ENCODE measurements at places on chromosomes 5 and 9.

- no peak for ATAC-seq
Measured at GRCh38 chr5:154962494-154962893, 21.6 kb downstream of the MRPL22 start.

DNA sequence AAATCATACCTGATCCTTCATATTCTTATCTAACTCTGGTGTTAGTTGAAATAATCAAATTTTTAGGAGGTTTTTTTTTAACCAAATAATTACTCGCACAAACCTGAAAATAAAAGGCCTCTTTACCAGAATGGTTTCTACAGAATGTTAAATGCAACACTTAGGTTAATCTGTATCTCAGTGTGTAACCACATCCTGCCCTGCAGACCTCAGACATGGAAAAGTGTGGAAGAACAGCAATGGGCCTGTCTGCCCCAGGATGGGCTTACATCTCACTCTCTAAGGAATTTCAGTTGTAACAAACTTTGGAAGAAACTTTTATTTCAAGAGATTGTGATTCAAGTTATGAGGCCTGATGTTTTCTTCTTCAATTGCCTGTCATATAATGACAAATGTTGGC, 32.5 kb upstream of the MIER3 start:
- no peak for ATAC-seq

- no peak for ATAC-seq
Measured at GRCh38 chr9:78510035-78510434, 213.1 kb downstream of the PSAT1 start.

- no peak for ATAC-seq
Measured at GRCh38 chr9:14095277-14095676, 218.7 kb downstream of the NFIB start.

GRCh38 chr5:14757850-14758249, 93.3 kb downstream of the OTULIN start:
- no peak for ATAC-seq

GRCh38 chr5:4661836-4662235, 478.3 kb upstream of the ADAMTS16 start:
- no peak for ATAC-seq

GRCh38 chr9:85079349-85079748, 409.8 kb downstream of the NTRK2 start:
- ATAC-seq, result no peak

GRCh38 chr9:112033237-112034215, 136.9 kb downstream of the UGCG start:
- ATAC-seq, result no peak

- no peak for ATAC-seq
Measured at GRCh38 chr5:68708842-68709170, 385.0 kb upstream of the SLC30A5 start.

- ATAC-seq, result no peak
Measured at GRCh38 chr5:2169850-2170760, 287.4 kb upstream of the IRX4 start.

DNA sequence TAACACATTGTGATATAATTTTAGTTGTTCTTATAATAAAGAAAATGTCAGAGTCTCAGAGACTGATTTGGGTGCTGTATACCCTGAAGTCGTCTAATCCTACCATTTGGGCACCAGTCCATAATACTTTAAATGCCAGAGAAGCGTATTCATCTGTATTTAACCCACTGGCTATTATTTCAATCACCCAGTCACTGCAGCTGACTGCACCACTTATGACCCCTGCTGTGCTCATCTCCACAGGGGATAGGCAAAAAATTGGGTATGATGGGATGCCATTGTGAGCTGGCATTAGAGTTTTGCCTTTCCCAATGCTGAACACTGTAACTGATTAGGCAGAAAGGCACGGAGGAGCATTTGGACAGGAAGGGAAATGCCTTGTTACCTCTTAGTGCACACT, 599.7 kb downstream of the CAAP1 start:
- no peak for ATAC-seq

DNA sequence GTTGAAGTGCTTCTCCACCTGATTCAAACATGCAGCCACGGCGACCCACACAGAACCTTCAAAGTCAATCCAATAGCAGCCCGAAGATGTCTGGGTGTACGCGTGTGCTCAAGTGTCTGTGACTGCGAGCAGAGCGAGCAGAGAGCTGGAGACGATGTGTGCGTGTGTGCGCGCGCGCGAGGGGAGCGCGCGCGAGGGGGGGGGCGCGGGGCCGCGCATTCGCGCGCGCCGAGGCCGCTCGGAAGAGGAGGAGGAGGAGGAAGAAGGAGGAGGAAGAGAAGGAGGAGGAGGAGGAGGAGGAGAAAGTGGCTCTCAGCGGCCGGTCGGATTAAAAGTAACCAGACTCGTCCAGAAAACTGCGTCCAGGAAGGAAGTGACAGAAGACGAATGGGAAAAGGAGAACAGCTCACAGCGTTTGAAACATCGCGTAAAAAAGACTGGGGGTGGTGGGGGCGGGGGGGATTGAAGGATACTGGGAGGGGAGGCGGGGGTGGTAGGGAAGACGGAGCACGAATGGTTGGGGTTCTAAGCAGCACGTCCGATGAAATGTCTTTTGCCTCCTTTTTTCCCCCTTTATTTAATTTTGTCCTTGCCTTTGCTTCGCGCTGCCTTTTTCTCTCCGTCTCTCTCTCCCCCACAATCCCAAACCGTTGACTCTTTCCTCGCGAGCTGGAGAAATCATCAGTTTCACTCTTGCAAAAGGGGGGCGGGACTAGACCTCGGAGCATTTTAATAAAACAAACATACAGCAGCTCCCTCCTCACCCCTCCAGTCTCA, at the start of gene MEF2C:
MEF2C (minus strand) TSS at position 126 of the 777 bp plus-strand sequence. CDS start 59,396 bp downstream, outside the sequence.
- ATAC-seq, result peak; percentile 80

DNA sequence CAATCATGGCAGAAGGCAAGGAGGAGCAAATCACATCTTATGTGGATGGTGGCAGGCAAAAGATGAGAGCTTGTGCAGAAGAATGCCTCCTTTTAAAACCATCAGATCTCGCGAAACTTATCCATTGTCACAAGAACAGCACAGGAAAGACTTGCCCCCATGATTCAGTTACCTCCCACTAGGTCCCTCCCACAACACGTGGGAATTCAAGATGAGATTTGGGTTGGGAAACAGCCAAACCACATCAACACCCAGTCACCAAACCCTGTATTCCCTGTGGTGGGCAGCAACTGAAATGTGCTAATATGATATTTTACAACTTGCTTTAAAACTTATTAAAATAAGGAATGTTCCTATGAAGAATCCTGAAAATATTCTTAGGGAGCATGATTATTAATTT, 54.2 kb downstream of the RASGRF2 start:
- ATAC-seq, result no peak

GRCh38 chr5:7876867-7877266, 7.9 kb downstream of the MTRR start:
- ATAC-seq, result no peak
